ENCODE measurements at places on chromosomes 5 and 9. TPM values are rescaled to one million over a fixed set of nuclear protein-coding genes. Genes with fewer than 3 reads are reported as not detected.

FAT2 gene
- not detected for total RNA-seq

DNA sequence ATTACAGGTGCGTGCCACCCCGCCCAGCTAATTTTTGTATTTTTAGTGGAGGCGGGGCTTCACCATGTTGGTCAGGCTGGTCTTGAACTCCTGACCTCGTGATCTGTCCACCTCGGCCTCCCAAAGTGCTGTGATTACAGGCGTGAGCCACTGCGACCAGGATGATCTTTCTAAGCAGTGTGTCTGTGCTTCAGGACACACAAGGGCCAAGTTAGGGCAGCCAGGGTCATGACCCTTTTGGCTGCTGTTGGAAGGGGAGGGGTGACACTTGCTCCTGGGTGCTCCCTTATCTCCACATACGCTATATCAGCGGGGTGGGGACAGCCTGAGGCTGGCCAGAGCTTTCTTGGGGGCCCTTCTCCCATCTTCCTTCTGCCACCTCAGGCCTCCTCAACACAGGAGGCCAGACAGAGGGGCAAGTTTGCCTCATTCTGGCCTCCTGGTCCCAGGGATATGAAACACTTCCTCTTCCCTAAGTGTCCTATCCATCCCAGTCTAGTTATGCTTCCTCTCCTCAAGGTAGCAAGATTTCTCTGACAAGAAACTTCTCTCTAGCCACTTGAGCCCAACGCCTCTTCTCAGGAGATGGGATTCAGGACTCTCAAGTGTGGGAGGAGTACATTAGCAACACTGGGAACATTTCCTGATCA is 1.9 kb upstream of the ZNF79 start:
- no peak for DNase-seq

ANKRA2 gene
- total RNA-seq, result 5.5 TPM

- DNase-seq, result no peak
Measured at GRCh38 chr5:154966081-154966841, 25.4 kb downstream of the MRPL22 start.

CD72 gene
- total RNA-seq, result 1.8 TPM

- DNase-seq, result no peak
Measured at GRCh38 chr5:82991678-82992323, 85.4 kb downstream of the TMEM167A start.

CKMT2 gene
- not detected for total RNA-seq

GRCh38 chr5:154199671-154200220 is 9.2 kb downstream of the GALNT10 start:
- DNase-seq, result no peak

GRCh38 chr9:121943463-121943862 is 149.6 kb downstream of the TTLL11 start:
- no peak for DNase-seq

GRCh38 chr5:135880278-135880677 is 15.4 kb downstream of the IL9 start:
- DNase-seq, result no peak

- no peak for DNase-seq
Measured at GRCh38 chr5:140677947-140678346, 4.6 kb upstream of the DND1 start.

All from activated T-cell treated with anti-CD3 and anti-CD28 coated beads, Interleukin-2, amount 50 U/mL, for 4 hours (primary cell).